ENCODE measurements at places on chromosomes 2 and 18.
A peak's percentile ranks its signal among the peaks of the same experiment; 100 is the strongest.

- peak; percentile 35 for DNase-seq
These were observed 65.8 kb downstream of the RBMS1 start for GRCh38 chr2:160427629-160428404.

DNA sequence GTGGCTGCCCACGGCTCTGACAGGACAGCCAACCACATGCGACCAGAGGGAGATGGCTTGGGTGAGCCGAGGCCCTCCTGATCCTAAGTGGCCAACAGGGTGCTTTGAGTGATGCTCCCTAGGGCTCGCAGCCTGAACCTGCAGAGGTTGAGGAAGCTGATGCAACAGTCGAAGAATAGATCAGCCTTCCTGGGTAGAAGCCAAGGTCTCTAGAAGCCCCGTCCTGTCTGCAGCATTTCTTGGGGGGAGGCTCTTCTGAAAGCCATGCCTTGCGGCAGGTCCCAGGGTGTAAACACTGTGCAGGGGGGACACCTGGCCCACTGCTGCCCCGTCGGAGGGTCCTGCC is 136.4 kb downstream of the HDAC4 start:
- DNase-seq = no peak

DNA sequence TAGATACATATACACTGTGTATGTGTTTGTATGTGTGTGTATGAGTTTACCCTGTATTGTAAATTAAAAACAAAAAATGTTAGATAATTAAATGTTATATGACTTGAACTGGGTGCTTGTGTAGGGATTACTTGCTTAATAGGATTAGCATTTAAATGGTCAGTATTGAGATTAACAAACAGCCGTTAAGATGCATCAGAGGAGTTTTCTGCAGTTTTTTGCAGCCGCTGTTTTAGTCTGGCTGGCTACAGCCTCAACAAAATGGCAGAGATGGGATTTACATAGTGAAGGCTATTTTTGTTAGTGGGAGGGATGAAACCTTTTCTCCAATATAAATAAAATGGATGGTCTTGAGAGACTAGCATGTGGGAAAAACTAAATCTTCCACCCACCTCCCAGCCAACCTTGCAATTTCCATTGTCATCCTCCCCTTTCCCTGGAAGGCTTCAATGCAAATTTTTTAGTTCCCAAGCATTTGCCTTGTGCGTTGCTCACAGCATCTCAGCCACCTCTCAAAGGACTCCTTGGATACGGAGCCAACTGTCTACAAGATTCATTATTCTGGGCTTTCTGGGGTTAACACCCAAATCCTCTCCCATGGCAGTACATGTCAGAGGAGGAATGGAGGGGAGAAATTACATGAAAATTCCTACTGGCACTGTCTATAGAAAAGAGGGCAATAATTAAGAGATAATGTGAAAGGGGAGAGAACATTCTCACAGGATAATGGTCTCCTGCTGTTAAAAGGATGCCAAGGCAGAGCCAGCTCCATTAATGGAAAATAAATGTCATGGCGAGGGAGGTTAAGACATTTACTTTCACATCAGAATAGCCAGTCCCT is 351.9 kb downstream of the CDH2 start:
- DNase-seq = no peak

- no peak for DNase-seq
These were observed 41.2 kb upstream of the DAPL1 start for GRCh38 chr2:158753641-158754611.

- no peak for DNase-seq
These were observed 390.4 kb upstream of the RGPD4 start for GRCh38 chr2:107436281-107436680.

DNA sequence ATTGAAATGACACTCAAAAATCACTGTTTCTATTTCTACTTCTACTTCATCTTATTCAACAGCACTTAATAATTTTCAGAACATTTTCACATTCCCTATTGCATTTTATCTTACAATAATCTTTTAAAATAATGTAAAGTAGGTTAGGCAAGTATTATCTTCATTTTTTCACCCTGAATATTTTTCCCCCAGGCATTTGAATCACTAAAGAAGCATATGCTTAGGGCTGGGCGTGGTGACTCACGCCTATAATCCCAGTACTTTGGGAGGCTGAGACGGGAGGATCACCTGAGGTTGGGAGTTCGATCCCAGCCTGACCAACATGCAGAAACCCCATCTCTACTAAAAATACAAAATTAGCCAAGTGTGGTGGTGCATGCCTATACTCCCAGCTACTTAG is 6.7 kb downstream of the WDCP start:
- DNase-seq = no peak

- no peak for DNase-seq
These were observed 163.9 kb downstream of the CDH2 start for GRCh38 chr18:28013066-28013465.

GRCh38 chr18:9008200-9008708 is 94.2 kb upstream of the NDUFV2 start:
- DNase-seq = no peak

GRCh38 chr2:193847130-193847529 is 1652.4 kb upstream of the TMEFF2 start:
- DNase-seq = no peak

DNA sequence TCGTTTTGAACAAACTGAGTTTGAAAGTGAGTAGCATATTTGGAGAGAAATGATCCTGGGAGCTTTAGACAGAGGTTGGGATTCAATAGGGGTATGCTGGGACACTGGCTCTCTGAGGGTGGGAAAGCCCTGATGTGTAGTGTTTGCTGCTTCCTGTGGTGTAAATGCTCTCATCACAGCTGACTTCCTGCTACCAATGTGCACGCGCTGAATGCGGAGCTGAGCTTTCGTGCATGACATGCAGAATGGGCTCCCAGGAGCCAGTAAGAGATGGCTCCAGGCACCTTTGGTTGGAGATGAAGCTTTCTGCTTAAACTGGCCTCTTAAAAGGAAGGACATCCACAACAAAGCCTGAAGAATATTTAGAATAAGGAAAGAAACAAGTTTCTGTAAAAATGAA is 224.1 kb upstream of the CCDC150 start:
- DNase-seq = peak; percentile 44

DNA sequence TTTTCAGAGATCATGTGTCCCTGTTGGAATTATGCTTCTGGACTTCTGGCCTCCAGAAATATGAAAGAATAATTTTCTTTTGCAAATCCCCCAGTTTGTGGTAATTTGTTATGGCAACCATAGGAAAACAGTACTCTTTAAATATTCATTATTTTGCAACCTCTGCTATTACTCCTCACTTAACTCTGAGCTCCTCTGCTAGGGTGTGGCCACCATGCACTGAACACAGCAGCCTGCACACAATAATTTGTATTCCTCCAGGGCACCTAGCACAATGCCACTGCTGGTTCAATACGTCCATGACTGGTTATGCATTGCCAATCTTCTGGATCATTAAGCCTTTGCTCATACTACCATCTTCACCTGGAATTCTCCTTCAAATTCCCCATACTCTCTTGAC is 232.0 kb downstream of the CNTNAP5 start:
- no peak for DNase-seq

- DNase-seq = no peak
These were observed 514.5 kb downstream of the LRRTM4 start for GRCh38 chr2:77007686-77008085.

GRCh38 chr18:13604786-13605185 is 121.6 kb downstream of the FAM210A start:
- DNase-seq = no peak

DNA sequence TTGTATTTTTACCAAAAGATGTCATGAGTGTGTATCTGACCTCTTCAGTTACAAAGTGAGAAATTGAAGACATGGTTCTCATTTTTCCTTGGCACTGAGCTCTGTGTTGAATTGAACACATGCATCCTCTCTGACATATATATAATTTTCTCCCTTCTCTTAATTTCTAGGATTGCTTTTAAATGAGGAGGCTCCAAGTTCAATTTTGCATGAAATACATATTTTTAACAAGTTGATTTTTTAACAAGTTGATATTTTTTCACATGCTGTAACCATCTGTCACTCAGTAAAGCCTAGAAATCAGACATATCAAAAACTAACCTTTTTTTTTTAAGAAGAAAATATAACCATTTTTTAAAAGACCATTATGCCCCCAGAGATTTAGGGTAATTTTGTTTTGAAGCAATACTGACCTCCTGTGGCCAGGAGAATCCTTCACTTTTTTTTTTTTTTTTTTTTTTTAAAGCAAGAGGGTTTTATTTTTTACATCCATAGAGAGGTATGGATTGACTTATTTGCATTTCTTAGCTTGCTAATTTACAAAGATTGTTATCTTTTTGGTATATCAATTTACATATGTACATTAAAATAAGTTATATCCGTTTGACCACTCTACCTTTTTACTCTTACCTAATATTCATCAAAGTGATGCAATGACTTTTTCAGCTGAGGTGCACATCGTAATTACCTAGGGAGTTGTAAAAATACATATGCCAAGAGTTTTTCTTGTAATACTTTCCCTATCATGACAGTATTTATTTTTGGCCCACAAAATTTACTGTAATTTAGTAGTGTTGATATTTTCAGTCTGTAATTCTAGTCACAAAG is 161.8 kb downstream of the SOCS6 start:
- DNase-seq = no peak

DNA sequence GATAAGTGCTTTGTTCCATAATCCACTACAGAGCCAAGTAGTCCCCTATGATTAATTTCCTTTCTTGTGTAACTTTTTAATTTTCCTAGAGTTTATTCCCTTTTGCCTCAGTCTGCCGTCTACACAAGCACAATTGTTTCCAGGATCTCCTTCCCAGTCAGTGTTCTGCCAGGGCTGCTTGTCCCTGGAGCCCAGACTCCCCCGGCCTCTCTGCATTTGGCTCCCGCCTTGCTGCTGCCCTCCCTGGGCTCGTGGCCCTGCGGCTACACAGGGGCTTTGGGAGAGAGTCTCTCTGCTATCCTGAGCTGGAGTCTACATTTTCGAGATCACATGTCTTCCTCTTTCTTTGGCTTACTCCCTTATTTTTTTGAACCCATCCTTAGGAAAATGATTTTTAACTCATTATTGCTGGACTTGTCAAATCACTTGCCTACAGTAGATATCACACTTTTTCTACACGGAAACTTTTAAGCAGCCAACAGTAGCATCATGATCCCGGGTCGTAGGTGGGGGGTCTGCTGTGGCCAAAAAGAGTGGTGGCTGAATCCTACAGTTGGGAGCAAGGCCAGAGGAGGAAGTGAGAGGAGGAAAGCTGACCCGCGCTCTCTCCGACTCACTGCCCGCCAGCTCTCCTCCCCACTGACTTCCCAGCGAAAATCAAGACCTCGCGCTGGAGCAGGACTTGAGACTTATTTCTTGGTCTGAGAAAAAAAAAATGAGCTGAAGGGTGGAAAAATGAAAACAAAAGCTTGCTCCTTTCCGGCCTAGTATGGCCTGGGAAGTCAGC is 9.4 kb downstream of the FBLN7 start:
- DNase-seq = no peak

DNA sequence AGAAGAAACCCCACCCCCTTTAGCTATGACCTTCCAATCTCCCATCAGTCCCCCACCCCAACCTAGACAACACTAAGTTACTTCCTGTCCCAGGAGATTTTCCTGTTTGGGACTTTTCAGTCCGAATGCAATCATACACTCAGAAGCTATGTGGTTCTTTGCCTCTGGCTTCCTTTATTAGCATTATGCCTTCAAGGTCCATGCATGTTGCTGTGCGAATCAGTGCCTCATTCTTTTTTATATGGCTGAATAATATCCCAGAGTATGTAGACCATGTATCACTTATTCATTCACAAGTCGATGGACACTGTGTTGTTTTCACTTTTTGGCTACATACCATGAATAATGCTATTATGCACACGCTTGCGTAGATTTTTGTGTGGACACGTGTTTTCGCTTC is 292.1 kb upstream of the HDAC4 start:
- no peak for DNase-seq

DNA sequence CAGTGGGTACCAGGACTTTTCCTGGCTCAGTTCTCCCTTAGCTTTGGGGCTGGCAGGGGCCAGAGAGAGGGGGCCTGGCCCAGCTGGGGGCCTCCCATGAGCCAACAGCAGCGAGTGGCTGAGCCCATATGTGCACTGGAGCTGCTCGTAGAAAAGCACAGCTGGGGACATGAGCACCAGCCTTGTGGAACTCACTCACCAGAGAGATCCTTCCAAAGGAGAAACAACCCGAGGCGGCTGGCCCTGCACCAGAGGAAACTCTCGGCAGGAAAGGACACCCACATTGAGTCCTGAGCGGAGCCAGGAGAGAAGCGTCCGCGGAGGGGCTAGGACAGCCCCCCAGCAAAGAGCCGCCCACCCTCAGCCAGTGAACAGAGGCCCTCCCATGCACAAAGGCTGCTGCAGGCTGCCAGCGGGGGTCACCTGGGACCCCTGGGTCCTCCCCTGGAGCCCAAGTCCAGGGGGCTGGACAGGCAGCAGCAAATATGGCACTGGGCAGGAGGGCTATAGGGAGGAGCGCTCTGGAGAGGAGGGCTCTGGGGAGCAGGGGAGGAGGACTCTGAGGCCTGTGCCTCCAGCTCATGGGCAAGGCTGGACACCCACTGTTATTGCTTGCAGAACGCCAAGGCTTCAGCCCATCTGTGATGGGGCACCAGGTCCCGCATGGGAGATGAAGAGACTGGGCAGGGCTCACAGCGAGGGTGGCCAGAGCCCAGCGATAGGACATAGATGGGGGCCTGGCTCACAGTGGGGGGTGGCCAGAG is 42.1 kb upstream of the SNED1 start:
- DNase-seq = no peak

DNA sequence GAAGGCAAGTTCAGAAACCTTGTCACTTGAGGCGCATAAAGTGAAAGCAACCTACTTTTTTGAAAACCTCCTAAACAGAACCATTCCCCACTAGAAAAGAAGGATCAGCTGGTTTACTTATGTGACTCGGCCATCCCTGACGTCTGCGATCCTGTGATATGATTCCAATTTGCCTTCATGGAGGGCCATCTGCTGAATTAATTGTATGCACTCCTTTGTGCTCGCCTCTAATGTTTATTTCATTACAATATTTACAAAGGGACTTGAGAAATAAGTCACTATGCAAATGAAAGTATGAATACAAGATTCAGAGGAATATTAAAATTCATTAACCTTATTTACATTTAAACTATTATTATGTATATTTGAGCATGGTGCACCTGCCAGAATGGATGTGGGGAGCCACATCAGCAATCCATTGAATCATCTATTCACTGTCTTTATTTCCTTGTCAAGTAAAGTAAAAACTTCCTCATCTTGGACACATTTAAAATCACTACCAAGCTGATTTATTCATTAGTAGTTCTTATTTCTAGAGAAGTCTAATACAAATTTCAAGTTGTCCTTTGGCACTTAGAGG is 96.5 kb downstream of the RBM43 start:
- DNase-seq = no peak

- no peak for DNase-seq
These were observed 275.9 kb upstream of the GCFC2 start for GRCh38 chr2:75986617-75987016.
